ENCODE measurements at places on chromosomes 11 and 22. TPM values are rescaled to one million over a fixed set of nuclear protein-coding genes. Genes with fewer than 3 reads are reported as not detected.

MRGPRF gene
- total RNA-seq = 0.56 TPM

ANGPTL5 gene
- not detected for total RNA-seq

ARFGAP3 gene
- total RNA-seq = 53.9 TPM

F2 gene
- 0.06 TPM for total RNA-seq

ANKRD13D gene
- 21.0 TPM for total RNA-seq

CNIH2 gene
- 5.7 TPM for total RNA-seq

OR52R1 gene
- total RNA-seq = not detected

HOATZ gene
- total RNA-seq = not detected

CHRDL2 gene
- not detected for total RNA-seq

DGCR6 gene
- total RNA-seq = 5.2 TPM

OR4C13 gene
- total RNA-seq = not detected

CRKL gene
- 91.0 TPM for total RNA-seq

ALDH3B1 gene
- total RNA-seq = 0.12 TPM

TEX12 gene
- total RNA-seq = 0.51 TPM

HORMAD2 gene
- not detected for total RNA-seq

IGLL1 gene
- total RNA-seq = not detected

KRTAP5-11 gene
- total RNA-seq = not detected

SMTNL1 gene
- 0.28 TPM for total RNA-seq

GGT5 gene
- not detected for total RNA-seq

NOX4 gene
- total RNA-seq = 3.3 TPM
